ENCODE measurements at places on chromosomes 1 and 21.

DNA sequence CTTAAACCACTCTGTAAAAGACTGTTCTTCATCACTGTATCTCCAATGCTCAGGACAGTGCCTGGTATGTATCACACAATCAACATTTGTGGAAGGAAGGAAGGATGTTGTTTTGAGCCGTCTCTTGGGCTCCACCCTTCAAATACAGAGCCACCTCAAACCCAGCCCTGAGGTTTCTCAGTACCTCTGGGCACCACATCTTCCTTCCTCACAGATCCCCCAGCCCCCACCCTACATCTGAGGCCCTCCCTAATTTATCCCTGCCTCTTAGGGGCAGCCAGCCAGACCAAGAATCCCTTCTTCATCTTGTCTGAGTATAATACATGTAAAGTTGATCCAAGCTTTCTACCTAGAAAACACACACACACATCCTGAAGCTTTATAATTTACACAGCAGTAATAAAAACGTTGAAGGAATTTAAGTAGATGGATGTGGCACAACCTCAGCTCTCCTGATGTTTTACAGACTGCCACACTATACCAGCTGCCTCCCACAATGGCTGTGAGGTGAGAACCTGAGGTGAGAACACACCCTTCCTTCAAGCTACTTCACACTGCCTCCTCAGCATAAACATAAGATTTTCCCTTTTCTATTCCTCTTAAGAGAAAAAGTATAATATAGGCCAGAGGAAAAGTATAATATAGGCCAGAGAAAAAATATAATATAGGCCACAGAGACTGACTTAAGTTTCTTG lies 48.5 kb downstream of the CDC7 start:
- DNase-seq = no peak

DNA sequence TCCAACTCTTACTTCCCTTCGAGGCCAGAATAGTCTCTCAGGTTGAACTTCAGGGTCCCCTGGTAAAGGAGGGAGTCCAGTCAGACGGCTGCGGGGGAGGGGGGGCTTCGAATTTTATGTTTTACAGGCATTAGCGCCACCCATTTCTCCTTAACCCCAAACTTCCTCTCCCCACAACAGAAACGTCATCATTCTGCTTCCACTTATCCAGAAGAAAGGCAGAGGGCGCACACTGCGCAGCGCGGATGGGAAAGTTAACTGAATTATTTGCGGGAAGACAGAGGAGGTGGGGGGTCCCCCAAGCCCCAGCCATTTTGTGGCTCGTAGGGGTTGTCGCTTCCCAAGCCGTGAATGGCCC lies 529 bp upstream of the PRMT2 start:
- DNase-seq = no peak

DNA sequence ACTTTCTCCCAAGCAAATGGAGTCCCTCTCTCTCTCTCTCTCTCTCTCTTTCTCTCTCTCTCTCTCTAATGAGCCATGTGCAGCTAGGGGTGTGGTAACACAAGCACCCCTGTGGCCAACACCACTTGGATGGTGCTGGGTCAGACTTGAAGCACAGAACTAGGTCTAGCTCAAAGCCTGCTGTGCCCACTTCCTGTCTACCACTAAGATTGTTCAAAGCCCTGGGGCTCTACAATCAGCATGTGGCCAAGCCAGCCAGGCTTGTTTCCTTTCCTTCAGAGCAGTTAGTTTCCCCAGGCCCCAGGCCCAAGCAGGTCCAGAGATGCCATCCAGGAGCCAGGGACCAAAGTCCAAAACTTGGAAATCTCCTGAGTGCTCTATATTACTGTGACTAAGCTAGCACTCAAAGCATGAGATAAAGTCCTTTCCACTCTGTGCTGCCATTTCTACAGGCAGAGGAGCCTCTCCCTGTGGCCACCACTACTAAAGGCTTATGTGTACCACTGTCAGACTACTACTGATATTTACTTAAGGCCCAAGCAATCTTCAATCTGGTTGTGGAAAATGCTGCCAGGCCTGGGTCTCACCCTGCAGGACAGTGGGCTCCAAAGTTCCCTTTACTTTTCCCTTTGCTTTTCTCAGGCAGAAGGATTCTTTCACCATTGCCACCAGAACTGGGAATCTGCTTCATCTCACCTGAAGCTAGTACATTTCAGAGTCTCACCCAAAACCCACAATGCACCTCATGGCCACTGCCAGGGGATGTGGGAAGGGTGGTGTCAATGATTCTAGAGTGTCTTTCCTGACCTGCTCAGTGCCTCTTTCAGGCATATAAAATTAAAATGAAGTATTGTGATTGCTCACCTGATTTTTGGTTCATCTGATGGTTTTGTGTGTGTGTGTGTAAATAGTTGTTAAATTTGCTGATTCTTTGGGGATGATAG lies 999.5 kb downstream of the NCAM2 start:
- no peak for DNase-seq

- no peak for DNase-seq
Measured at GRCh38 chr1:234559902-234560676, 49.9 kb downstream of the IRF2BP2 start.

DNA sequence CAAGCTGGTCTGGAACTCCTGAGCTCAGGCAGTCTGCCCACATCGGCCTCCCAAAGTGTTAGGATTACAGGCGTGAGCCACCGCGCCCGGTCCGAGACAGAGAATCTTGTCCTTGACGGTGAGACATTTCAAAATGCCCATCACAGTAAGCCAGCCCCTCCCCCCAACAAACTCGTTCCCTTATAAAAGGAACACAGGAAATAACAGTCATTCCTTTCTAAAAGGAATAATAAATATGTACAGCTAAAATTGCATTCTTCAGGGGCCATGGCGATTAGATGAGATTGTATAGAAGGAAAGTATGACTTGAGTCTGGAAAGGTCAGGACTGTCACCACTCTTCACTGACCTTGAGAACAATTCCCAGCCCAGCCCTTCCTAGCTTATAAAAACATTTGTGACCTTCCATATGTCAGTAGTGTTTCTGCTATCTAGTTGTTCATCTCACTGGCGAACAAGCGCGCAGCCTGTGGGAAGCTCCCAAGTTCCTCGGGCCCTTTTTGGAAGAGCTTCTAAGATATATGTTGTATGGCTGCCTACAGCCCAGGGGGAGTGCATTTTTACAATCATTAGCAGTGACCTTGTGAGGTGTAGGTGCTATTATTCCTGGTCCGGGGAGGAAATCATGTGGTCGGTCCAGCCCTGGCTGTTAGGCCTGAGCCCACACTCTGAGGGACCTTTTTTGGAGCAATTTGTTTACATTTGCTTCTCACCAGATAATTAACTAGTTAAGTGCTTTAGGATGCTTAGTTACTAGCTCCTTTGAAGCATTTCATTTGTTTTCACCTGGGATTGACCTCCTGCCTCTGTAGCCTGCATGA lies 8.7 kb downstream of the SZRD1 start:
- DNase-seq = no peak

DNA sequence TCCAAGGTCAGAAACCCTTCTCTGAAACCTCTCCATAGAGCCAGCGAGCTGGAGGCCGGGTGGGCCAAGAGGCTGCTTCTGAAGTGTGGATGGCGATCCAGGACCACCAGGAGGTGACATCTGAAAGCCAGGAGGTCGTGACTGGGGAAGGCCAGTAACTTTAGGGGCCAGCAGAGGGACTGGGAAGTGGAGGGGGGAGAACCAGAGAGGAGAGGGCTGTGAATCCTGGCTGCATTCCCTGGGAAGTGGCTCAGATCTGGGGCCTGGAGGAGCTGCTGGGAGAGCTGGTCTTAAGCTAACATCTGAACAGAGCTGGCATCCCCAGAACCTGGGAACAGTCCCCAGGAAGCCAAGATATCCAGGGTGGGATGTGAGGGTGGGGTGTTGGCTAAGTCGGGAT lies 11.3 kb upstream of the EPHA8 start:
- no peak for DNase-seq

DNA sequence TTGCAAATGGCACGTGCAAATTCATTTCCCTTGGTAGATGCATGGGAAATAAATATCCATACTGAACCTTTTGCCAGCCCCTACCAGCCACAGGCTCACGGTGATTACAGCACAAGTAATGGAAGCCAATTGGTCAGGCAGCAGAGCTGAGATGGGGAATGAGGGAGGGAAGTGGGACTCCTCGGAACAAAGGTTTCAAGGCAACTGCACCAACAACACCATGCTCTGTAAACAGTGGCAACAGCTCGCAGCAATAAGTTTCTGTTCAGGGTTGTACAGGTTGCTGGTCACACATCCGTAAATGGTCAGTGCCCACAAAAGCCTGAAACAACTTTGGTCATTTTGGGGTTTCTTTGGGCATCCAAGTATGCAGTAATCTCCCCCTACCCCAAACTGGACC lies 62.7 kb upstream of the LPGAT1 start:
- no peak for DNase-seq

GRCh38 chr1:222880587-222880986 lies 65.7 kb downstream of the DISP1 start:
- DNase-seq = no peak

- no peak for DNase-seq
Measured at GRCh38 chr1:31215065-31215570, 24.6 kb downstream of the NKAIN1 start.

GRCh38 chr1:29638281-29638680 lies 402.0 kb downstream of the PTPRU start:
- DNase-seq = no peak

DNA sequence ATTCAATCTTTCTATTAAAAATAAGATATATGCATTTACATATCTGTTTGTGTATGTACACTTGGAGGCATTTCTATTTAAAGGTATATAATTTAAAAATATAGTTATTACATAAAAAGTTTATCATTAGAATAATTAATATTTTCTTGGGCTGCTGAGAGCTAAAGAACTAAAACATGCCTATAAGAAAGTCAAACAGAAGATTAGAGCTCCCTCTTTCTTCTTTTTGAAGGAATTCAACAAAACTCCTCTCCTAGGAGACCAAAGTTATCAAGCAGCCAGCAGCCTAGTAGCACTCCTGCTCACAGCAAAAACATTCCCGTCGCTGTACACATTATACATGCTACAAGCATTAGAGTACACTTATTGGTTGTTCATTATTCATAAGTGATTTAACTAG lies 216.4 kb downstream of the VAV3 start:
- DNase-seq = no peak

DNA sequence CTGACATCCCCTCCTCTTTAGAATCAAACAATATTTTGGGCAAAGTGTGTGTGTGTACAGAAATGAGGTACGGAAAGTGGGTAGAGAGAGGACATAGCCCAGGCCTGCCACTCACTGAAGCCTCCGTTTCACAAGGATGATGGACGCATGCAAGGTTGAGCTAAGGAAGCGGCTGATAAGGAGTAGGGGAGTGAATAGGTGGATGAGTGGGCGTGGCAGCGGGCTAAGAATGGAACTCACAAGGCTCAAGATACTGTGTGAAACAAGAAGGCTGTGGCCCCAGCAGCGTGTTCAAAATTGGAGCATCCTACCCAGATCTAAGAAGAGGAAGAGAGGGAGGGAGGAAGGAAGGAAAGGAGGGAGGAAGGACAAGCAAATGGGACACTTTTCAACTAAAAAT lies 37.5 kb downstream of the VWA5B1 start:
- no peak for DNase-seq

DNA sequence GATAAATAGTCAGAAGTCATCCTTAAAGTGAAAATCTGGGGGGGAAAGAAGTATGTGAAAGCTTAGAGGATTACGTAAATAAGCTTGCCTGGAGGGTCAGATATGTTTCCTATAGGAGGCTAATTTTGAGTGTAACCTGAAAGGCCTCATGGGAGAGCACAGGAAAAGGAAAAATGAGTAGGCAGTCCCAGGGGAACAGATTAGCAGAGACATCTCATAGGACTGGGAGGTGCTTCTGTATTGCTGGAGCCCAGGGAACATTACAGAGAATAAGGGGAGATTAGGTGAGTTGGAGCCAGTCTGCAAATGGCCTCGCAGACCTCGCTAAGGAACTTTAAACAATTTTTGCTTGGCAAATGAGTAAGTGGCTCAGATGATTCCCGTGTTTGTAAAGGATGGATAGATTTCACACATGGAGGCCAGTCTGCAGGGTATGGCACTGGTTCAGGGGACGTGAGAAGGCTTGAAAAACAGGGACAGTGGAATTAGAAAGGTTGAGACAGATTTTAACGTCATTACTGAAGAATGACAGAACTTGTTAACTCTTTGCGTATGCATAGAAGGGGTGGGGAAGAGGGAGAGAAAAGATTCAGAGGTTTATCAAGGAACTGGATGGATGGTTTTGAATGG lies 149.1 kb downstream of the GREM2 start:
- no peak for DNase-seq

DNA sequence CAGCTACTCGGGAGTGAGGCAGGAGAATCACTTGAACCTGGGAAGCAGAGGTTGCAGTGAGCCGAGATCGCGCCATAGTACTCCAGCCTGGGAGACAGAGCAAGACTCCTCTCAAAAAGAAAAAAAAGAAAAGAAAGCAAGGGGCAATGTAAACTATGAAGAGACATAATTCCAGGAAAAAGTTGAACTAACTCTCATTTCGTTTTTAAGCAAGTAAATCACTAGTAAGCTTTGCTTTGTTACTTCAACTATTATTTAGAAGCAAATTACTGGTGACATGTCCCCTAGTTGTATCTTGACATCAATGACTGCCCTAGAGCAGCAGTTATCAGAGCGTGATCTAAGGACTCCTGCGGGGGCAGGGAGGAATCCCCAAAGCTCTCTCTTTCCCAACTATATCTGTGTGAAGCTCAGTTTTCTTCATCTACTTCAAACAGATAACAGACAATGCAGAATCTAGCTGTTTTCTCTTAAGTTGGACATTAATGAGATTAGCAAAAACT lies 18.7 kb downstream of the CLSTN1 start:
- no peak for DNase-seq

DNA sequence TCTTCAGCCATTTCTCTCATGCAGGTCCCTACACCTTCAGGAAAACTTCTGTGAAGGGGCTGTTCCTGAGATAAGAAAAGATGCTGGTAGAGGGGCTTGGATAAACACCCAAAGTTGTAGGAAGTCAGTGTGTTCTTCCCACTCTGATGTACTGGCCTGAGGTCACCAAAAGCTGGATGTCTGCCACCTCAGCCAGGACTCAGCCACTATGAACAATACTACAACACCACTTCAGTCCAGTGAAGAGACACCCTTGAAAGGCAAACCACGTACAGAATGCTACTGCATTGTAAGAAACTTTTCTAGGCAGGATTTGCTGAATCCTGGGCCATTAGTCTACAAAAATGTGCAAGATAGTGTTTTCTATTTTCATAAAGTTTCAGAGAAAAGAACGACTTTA lies 2.4 kb downstream of the PTPN14 start:
- no peak for DNase-seq

DNA sequence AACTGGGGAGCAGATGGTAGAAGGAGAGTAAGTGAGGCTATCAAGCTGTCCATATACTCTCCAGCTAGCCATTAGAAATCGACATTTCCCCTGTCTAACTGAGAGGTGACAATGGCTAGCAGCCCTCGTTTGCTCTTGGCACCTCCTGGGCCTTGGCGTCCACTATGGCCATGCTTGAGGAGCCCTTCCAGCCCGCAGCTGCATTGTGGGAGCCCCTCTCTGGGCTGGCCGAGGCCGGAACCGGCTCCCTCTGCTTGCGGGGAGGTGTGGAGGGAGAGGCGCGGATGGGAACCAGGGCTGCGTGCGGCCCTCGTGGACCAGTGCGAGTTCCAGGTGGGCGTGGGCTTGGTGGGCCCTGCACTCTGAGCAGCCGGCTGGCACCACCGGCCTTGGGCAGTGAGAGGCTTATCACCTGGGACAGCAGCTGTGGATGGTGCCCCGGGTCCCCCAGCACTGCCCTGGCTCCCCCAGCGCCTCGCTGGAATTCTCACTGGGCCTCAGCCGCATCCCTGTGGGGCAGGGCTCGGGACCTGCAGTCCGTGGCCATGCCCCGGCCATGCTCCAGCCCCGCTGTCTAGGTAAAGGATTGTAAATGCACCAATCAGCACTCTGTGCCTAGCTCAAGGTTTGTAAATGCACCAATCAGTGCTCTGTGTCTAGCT lies 56.2 kb upstream of the PARP1 start:
- DNase-seq = no peak

GRCh38 chr1:207328908-207329440 lies 7.5 kb downstream of the CD55 start:
- no peak for DNase-seq

All from T-helper 9 cell (primary cell).